NCI-H1930 (cell line): ENCODE measurements at places on chromosomes 12 and 14.
A peak's percentile ranks its signal among the peaks of the same experiment; 100 is the strongest.

DNA sequence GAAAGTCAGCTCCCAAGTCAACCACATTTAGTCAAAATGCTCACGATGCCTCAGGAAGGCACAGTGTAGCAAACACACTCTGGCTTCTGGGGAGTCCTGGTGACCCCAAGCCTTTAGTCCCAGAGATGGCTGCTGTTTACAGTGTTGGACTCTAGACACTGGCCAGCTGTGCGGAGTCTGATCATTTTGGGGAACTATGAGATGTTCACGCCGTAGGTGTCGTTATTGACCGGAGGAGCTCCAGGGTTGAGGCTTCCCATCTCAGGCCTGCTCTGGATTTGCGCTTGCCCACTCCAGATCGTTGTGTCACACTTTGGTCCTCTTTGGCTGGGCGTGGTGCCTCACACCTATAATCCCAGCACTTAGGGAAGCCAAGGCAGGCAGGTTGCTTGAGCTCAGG is 27.7 kb downstream of the BRI3BP start:
- DNase-seq, result no peak

DNA sequence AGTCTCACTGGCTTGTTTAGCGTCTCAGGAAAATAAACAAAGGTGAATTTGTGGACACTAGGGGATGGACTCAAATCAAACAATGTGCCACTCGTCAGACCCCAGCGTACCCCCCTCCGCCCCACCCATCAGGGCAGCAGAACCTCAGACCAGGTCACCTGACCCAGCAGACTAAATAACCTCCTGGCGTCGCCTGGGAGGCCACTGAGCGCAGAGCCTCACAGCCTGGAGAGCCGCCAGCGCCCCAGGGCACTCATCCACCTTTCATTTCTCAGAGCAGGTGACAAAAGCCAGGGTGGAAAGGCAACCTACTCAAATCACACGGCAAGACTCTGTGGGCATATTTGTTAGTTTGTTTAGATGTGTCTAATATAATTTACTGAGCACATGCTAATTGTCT is 100.9 kb downstream of the DICER1 start:
- DNase-seq, result no peak

GRCh38 chr12:27273114-27273513 is 29.0 kb downstream of the STK38L start:
- DNase-seq, result no peak

DNA sequence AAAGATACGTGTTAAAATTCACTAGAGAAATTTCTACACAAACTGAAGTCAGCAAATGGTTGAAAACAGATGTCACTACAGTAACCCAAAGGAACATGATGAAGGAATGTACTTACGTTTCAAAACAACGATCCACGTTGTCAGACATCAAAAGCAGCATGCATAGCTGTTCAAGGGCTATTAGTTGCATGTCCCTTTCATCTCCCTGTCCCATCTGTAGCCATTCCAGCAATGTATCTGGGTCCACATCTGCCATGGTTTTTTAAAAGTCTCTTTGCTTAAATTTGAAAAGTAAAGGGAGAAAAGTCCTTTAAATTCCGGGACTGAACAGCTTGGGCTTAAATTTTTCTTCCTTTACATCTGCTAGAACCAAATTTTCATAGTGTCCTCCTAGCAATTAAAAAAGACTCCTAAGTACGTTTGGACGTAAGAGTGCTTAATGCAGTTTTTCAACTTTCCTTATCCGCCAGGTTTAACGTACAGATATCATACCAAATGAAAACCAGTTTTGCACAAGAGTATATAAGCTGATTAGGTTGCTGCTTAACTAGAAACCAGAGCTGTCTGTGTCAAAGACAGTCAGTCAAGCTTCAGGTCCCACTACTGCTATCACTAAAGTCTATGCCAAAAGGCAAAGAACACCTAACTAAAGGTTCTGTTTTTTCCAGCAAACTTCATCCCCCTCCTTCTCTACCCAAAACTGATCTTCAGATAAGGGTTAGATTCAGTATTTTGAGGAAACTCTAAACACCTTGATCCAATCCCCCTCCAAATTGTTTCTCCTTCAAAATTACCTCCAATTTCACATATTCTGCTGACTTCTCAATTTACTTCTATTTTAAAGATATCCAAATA is 1.7 kb downstream of the HECTD1 start:
- no peak for DNase-seq

- DNase-seq, result no peak
Observed at GRCh38 chr12:113744802-113745395, 221.2 kb downstream of the RBM19 start.

GRCh38 chr14:30375296-30375892 is 183.6 kb upstream of the G2E3 start:
- peak; percentile 23 for DNase-seq

- DNase-seq, result no peak
Observed at GRCh38 chr14:85437148-85437547, 92.8 kb upstream of the FLRT2 start.

- no peak for DNase-seq
Observed at GRCh38 chr12:27573972-27574371, 50.0 kb downstream of the PPFIBP1 start.

- no peak for DNase-seq
Observed at GRCh38 chr12:34395056-34396005, 373.0 kb downstream of the ALG10 start.

DNA sequence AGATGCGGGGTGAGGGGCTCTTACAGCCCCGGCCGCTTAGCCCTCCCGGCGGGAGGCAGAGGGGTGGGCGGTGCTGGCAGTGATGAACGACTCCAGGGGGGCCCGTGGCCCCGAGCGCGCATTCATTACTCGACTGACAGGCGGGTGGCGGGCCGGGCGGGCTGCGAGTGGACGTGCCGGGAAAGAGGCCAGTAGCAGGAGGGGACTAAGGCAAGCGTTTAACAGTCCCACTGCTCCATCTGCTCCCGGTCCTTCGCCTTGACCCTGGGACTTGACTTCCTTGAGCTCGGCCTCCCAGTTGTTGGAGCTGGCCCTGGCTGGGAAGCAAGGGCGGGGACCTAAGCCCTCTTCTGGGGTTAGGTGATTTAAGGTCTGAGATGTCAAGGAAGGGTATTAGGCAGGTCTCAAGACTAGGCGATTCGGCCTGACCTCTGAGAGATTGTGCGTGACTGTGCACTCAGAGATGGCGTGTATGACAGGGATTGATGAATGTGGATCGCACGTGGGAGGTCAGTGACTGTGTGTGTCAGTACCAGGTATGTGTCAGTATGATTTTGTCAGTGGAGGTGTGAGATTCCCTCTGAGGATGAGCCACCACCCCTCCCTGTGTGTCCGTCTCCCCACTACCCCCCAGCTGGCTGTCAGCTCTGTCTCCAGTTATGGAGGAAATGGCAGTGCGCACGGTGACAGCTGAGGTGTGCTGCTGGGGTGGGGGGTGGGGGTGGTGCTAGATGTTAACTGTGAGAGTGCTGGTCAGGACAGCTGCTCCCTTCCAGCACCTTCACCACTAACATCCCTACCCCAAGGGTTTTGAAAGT is 3.6 kb upstream of the DNAJC22 start:
- DNase-seq, result no peak

DNA sequence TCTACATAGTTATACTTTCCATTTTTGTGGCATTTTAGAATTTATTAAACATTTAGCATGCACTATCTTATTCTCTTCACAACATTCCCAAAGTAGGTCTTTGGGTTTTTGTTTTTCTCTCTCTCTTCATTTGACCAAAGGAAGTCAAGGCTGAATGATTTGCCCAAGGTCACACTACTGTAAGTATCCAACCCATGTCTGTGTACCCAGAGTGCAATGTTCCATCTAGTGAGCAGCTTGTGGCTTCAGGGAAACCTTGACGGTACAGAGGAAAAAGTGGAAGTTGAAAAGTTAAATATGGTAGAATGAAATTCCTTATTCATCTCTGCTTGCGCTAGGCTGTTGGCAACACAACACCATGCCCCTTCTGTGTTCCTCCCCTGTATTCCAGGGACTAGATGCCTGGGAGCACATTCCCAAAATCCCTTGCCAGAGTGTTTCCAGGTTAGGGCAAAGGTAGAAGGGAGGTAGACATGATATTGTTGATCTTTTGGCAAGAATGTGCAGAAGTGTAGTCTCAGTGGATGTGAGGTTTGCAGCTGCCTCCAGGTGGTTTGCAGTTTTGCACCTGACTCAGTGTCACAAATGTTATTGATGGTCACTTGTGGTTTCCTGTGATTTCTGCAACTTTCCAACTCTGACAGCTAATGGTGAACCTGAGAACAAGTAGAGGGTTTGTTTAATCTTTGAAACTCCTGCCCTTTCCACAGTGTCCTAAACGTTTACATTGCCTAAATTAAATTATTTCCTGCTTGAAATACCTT is 196.7 kb downstream of the RMST start:
- DNase-seq, result no peak

- DNase-seq, result no peak
Observed at GRCh38 chr12:124696693-124697476, 129.5 kb upstream of the NCOR2 start.

DNA sequence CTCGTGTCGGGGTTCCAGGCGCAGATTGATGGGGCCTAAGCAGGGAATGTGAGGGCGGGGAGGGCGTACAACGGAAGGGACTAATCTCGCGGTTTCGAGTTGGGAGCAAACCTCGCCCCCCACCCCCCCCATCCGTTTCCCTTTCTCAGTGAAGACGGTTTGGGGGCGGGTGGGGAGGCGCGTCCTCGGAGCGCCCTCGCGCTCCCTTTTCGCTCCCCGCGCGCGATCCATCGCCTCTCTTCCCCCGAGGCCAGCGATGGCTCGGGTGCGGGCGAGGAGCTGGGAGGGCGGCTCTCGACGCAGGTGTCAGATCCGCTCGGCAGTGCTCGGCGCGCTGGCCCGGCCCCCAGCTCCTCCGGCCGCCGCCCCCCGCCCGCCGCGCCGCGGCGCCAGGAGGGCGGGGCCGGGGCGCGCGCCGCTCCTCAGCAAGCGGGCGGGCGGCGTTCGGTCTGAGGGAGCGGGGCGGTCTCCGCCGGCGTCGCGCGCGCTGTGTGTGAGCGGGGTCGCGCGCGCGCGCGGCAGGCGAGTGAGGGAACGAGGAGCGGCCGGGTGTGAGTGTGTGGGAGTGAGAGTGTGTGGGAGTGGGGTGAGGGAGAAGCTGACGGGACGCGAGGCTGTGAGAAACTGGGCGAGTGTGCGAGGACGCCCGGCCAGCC is at the start of gene RIMKLB:
Gene RIMKLB (plus strand): TSS at position 516 of the 656 bp plus-strand sequence. CDS start 15,876 bp downstream, outside the sequence.
- peak; percentile 87 for DNase-seq

DNA sequence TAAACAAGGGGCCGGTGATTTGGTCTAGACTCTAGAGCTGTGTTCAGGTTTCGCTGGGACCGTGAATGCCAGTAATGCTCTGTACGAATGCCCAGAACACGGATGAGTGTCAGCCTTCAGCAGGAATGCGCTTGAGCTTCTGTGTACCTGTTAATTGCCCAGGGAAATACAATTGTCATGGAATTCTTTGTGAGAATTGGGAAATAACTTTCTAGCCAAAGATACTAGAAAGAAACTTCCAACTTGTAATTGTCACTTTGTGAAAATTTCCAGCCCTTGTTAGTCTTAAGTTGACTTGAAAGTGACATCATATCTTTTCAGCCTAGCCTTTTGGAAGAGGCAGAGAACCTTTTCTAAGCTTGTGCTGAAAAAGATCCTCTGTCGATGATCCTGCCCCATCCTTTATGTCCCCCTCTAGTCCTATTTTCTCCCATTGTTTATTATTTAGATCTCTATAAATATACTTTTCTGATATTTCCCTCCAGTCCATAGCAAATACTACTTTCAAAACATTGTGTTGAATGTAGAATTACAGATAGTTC is 2.7 kb downstream of the CHST11 start:
- no peak for DNase-seq

DNA sequence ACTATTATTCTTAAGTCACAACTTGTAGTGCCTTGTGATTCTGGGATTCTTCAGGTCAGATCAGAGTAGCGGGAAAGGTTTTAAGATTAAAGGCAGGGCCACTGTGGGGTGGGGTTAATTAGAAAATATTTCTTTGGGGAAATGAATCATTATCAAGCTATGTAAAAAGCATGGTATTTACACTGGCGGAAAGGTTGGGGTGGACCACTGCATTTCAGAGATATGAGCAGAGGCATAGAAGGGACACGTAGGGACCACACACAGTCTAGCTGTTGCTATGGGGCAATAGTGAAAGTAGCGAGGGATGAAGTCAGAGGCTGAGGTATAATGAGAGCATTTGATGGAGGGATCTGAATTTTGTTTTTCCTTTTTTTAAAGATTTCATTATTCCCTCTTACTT is 31.7 kb upstream of the KCNH3 start:
- DNase-seq, result no peak

DNA sequence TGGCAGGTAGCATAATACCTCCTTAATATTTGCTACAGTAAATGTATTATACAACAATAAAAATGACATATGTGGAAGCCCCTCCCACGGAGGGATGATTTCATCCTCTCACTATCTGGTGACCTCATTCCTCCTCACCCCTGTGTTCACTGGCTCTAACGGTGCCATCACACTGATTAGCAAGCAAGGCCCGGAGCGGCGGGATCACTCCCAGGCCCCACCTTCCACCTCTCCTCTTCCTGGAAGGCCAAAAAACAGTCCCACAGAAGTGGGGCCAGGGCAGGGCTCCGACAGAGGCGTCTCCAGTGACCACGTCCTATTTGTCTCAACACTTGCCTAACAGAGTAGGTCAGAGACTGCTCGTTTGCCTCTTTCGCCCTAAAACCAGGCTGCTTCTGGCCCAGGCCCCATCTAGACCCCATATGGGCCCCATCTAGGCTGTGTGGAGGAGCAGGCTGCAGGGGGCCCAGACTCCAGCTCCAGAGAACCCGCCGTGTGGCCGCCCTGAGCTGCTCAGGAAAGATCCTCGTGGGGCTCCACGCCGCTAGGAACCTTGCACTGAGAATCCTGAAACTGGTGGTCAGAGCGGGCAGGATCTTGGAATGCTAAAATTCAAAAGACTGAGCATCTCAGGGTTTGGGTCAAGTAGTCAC is 3.7 kb downstream of the SELPLG start:
- no peak for DNase-seq

GRCh38 chr12:54306925-54307741 is 6.3 kb upstream of the NFE2 start:
- DNase-seq, result no peak

GRCh38 chr12:70686299-70686698 is 49.1 kb upstream of the PTPRB start:
- no peak for DNase-seq

- DNase-seq, result no peak
Observed at GRCh38 chr12:123099560-123100192, 51.2 kb downstream of the PITPNM2 start.

DNA sequence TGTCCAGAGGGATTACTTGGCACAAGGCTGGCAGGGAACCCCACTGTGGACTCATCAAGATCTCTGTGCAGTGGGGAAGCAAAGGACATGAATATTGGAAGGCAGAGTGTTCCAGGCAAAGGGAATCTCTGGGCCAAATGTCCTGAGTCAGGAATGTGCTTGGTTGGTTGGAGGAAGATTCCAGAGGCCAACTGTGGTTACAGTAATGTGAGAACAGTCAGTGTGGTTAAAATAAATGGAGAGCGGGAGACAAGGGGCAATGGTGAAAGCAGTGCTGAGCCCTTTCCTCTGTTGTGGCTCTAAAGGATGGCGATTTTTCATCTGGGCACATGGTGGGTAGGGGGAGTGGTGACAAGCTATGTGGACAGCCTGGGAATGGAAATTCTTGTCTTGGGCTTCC is 948.2 kb downstream of the BCL11B start:
- DNase-seq, result no peak

GRCh38 chr14:95295600-95296376 is 23.9 kb downstream of the CLMN start:
- DNase-seq, result no peak
